ENCODE measurements at places on chromosomes 5 and 9. TPM values are rescaled to one million over a fixed set of nuclear protein-coding genes. Genes with fewer than 3 reads are reported as not detected.

DNA sequence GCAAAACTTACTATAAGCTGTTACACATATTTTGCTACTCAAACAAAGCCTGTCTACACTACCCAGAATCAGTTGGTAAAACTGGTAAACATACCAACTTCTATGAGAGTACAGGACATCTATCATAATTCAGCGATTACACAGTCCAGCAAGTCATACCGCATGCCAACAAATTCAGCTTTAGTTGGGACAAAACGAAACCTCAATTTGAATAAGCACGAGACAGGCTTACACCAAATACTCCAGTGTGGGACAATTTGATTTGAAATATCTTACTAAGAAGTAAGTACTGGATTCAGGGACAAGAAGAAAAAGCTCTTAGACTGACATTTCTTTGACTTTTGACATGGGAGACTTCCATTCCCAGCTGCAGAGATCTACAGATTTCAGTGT, 2.0 kb downstream of the NRG2 start:
- DNase-seq: no peak

DNA sequence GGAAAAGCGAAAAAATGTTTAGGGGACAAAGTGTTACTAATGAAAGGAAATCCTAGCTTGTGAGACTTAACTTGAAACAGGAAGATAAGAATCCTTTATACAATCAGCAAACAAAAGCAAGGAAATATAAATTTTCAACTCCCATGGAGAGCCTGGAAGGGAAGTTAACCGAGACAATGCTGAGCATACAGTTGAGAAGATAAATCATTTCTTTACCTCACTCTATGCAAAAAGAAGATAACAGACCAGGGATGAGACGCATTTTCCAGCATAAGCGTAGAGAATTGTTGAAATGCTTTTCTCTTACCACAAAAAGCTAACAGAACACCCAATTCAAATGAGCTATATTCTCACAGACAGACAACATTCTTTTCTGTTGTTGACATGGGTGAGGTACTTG, 309.6 kb downstream of the CWC27 start:
- no peak for DNase-seq

LPCAT1 gene
- 28.2 TPM for total RNA-seq

ACOT12 gene
- not detected for total RNA-seq

ANKRD18B gene
- not detected for total RNA-seq
